ENCODE measurements at places on chromosomes 11 and 22. TPM values are rescaled to one million over a fixed set of nuclear protein-coding genes. Genes with fewer than 3 reads are reported as not detected.

TEX12 gene
- 0.35 TPM for total RNA-seq

ENTHD1 gene
- not detected for total RNA-seq

KRTAP5-9 gene
- not detected for total RNA-seq

SNX19 gene
- 29.0 TPM for total RNA-seq

SH3BP1 gene
- total RNA-seq = 46.7 TPM

INTS4 gene
- total RNA-seq = 47.6 TPM

RHOG gene
- 38.6 TPM for total RNA-seq

CYP2D6 gene
- total RNA-seq = 1.3 TPM

OR56A5 gene
- total RNA-seq = 1.9 TPM

TEX54 gene
- total RNA-seq = not detected

APOBEC3B gene
- 5.9 TPM for total RNA-seq

MS4A3 gene
- not detected for total RNA-seq

SLC29A2 gene
- 31.1 TPM for total RNA-seq

PIH1D2 gene
- total RNA-seq = 0.16 TPM

DBX1 gene
- total RNA-seq = not detected

SCGB1D1 gene
- not detected for total RNA-seq

CLTCL1 gene
- total RNA-seq = 13.4 TPM

UPK3A gene
- total RNA-seq = 0.89 TPM

HOATZ gene
- total RNA-seq = not detected

OR51V1 gene
- total RNA-seq = not detected

MMP12 gene
- not detected for total RNA-seq

TMPRSS5 gene
- total RNA-seq = not detected

OR8D4 gene
- 0.14 TPM for total RNA-seq

HTR3B gene
- total RNA-seq = not detected

FAM180B gene
- not detected for total RNA-seq

TTC36 gene
- 1.0 TPM for total RNA-seq

CDC45 gene
- total RNA-seq = 23.8 TPM

SMTNL1 gene
- total RNA-seq = not detected

OR51G1 gene
- total RNA-seq = not detected

PRMT3 gene
- total RNA-seq = 35.0 TPM

GLB1L3 gene
- total RNA-seq = 33.1 TPM

SLC22A12 gene
- total RNA-seq = not detected

PRG3 gene
- total RNA-seq = not detected

NNMT gene
- total RNA-seq = not detected

SLC17A6 gene
- total RNA-seq = 0.31 TPM

HDHD5 gene
- total RNA-seq = 116 TPM

NXPE1 gene
- total RNA-seq = not detected

NCF4 gene
- not detected for total RNA-seq

CD3E gene
- not detected for total RNA-seq

RIMBP3C gene
- 1.6 TPM for total RNA-seq

HORMAD2 gene
- not detected for total RNA-seq

MFRP gene
- total RNA-seq = 0.03 TPM

PHLDA2 gene
- not detected for total RNA-seq

TBX1 gene
- total RNA-seq = 0.23 TPM

ZBTB16 gene
- 0.19 TPM for total RNA-seq

AGBL2 gene
- total RNA-seq = 5.6 TPM

TECTA gene
- 0.74 TPM for total RNA-seq

ISX gene
- total RNA-seq = not detected

SHANK3 gene
- 5.1 TPM for total RNA-seq

SERGEF gene
- total RNA-seq = 28.9 TPM
